CD4-positive, alpha-beta T cell treated with Interleukin-17A for 4 hours (primary cell): ENCODE measurements at places on chromosomes 6 and 20.

GRCh38 chr6:106574741-106575458 is 54.4 kb downstream of the RTN4IP1 start:
- DNase-seq: no peak

- DNase-seq: no peak
Observed at GRCh38 chr6:22350109-22350508, 53.3 kb upstream of the PRL start.

- no peak for DNase-seq
Observed at GRCh38 chr6:13398069-13398381, 69.7 kb upstream of the TBC1D7 start.

GRCh38 chr6:143098054-143098671 is 37.5 kb downstream of the AIG1 start:
- DNase-seq: no peak

DNA sequence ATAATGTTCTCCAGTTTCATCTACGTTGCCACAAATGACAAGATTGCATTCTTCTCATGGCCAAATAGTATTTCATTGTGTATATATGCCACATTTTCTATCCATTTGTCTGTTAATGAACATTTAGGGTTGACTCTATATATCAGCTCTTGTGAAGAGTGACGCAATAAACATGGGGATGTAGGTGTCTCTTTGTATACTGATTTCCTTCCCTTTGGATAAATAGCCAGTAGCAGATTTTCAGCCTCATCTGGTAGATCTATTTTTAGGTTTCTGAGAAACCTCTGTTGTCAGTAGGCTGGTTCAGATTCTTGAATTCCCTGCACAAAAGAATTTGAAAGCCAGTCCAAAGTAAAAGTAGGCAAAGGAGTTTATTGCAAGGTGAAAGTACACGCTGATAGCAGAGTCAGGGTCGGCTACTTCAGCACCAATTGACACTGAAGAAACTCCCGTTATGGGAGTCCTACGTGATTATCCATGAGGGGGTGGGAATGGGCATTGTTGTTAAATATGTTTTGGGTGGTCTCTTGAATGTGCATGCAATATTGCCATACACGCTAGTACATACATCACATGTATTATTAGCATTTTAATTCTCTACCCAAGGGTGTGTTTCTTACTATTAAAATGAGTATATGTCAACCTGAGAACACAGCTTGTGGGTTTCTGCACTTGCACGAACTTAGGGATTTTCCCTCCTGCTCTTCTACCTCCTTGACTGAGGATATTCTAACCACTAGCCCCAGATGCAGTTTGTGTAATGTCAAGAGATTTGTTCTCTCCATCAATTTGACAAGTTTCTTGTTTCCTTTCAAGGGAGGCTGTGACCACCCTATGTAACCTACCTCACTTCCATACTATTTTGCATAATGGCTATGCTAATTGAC is 14.4 kb upstream of the SLC17A2 start:
- DNase-seq: no peak

DNA sequence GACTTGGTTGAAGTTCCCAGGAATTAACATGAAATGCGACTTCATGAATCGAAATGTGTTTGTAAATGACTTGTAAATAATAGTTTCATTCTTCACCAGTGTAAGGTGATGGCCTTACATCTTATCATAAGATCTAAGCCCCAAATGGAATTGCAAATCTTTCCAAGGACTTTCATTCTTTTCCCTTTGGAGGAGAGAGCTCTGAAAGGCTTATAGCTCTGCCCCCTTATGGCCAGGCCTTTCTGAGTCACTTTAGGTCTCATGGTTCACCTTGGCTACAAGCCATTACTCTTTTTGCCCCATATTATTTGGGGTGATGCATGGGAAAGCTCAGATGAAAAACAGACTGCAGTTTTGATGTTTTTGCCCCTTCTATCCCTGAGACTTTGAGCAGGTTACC is 209.1 kb upstream of the BMP2 start:
- no peak for DNase-seq

- no peak for DNase-seq
Observed at GRCh38 chr6:35850208-35850607, 45.1 kb downstream of the LHFPL5 start.

DNA sequence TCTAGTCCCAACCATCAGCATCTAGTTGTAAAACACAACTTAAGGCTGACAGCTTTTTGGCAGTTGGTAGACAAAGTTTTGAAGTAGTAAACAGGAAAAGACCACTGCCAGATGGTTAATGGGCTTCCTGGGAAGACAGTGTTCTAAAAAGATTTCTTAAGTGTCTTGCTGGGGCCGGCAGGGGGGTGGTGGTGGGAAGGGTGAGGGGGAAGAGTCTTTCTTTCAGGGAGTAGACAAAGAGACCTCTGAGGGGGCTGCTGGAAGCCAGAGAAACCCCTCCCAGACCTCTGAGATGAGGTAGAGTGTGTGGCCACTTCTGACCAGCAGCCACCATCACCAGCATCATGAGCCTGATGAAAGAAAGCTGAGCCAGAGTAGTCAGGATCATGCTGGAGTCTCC is 784.9 kb downstream of the TENT5A start:
- DNase-seq: no peak

GRCh38 chr6:7108196-7108963 is 619 bp downstream of the RREB1 start:
- peak; percentile 56 for DNase-seq
